ENCODE measurements at places on chromosomes 6 and 20.
A peak's percentile ranks its signal among the peaks of the same experiment; 100 is the strongest.

- DNase-seq = no peak
These were observed 393.7 kb downstream of the UTRN start for GRCh38 chr6:144678844-144679243.

- no peak for DNase-seq
These were observed 10.6 kb downstream of the SIRPG start for GRCh38 chr20:1646975-1647431.

GRCh38 chr20:1389703-1390580 is 2.9 kb downstream of the FKBP1A start:
- no peak for DNase-seq

GRCh38 chr6:31871046-31871659 is 7.6 kb downstream of the SLC44A4 start:
- no peak for DNase-seq

GRCh38 chr6:73372516-73372915 is 2.8 kb upstream of the OOEP start:
- DNase-seq = no peak

- no peak for DNase-seq
These were observed 350.8 kb upstream of the RSPO3 start for GRCh38 chr6:126767711-126768110.

- no peak for DNase-seq
These were observed 109.9 kb upstream of the MCHR2 start for GRCh38 chr6:100103931-100104330.

GRCh38 chr6:136435101-136435500 is 115.1 kb downstream of the MAP7 start:
- no peak for DNase-seq

- DNase-seq = no peak
These were observed 96.8 kb upstream of the NFATC2 start for GRCh38 chr20:51639206-51639832.

- no peak for DNase-seq
These were observed 358.1 kb downstream of the CDKAL1 start for GRCh38 chr6:20892365-20892764.

DNA sequence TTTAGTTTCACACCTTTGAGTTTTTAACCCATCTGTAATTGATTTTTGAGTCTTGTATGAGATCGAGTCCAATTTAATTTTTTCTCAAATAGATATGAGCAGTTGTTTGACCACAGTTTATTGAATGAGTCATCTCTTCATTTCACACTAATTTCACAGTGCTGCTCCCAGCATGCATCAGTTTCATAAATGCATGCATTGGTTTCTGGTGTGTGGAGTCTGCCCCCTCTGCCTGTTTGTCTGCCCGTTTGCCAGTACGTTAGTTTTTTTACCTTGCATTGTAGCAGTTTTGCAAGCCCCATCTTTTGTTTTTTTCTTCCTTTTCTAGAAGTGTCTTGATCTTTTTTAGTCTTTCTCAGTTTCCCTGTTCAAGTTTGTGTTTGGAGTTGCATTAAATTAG is 11.9 kb downstream of the SLX4IP start:
- peak; percentile 24 for DNase-seq

DNA sequence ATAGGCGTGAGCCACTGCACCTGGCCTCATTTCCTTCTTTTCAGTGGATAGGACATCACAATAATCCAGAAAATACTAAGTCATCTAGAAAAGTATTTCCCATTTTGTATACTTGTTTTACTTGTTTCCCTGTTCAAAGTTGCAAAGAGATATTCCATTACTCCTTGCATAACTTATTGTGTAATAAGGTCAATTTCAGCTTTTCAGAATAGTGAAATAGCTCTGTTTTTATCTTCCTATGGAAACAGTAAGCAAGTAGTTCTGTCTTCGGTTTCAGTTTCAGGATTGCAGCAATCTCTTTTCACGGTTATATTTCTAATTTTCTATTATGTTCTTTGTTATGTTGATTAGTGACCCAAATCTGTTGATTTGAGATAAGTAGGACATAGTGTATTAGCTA is 6.0 kb downstream of the STX11 start:
- DNase-seq = peak; percentile 72

- DNase-seq = no peak
These were observed 1166.8 kb upstream of the CITED2 start for GRCh38 chr6:140541288-140541687.

DNA sequence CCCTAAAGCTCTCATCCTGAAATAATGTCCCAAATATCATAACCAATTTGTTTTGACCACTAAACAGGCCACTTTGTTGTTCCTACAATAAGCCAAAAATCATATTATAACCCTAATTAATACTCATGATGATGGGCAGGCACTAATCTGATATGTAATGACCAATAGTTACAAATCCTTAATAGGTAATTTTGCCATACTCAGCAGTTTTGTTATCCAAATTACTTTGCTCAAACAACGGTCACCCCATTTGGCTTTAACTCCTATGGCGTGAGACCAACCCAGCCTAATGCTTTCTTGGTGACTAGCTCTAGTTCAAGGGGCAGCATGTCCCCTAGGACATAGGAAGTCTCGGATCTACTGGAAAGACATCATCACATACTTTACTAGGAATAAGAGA is 123.2 kb upstream of the ID4 start:
- DNase-seq = no peak

- no peak for DNase-seq
These were observed 25.1 kb downstream of the PLAGL1 start for GRCh38 chr6:143982968-143983367.

DNA sequence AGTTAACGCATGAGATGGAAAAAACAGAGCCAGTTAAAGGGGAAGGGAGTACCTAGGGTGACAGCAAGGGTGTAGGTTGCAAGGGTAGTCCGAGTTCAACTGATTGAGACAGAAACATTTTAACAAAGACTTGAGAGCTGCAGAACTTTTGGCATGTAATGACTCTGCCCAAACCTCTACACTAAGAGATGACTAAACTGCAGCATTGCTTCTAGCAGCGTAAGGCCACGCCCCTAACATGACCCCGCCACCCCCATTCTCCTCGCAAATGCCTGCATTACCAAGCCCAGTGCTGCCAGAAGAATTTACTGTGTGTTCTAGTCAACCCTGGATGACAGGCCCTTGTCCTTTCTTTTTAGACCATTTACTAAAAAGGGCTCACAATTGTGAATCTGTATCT is 6.3 kb upstream of the HINT3 start:
- no peak for DNase-seq

DNA sequence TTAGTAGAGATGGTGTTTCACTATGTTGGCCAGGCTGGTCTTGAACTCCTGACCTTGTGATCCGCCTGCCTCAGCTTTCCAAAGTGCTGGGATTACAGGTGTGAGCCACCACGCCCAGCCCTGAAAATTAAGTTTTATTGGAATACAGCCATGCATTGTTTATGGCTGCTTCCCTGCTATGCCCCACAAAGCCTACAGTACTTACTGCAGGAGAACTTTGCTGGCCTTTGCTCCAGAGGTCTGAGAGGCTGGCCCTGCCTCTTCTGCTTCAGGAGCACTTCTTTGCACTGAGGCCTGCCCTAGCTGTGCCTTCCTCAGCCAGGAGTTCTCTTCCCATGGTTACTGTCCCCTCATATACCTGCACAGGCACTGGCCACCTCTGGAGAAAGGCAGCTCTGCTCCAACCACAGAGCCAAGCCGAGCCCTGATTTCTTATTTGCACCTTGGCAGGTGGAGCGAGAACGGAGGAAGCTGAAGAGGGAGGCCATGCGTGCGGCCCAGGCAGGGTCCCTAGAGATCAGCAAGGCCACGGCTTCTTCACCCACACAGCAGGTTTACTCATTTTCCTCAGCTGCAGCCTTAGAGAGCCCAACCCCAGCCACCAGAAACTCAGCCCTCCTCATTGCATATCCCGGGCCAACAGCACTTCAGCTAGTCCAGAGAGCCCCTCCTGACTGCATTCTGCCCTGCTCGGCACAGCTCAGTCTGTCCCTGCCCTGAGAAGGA is 20.8 kb downstream of the C20orf173 start:
- no peak for DNase-seq

- DNase-seq = no peak
These were observed 3.5 kb downstream of the SH3BGRL2 start for GRCh38 chr6:79634491-79635231.

GRCh38 chr20:40869218-40870147 is 159.1 kb upstream of the TOP1 start:
- no peak for DNase-seq

GRCh38 chr20:9916761-9917160 is 77.9 kb upstream of the PAK5 start:
- no peak for DNase-seq

DNA sequence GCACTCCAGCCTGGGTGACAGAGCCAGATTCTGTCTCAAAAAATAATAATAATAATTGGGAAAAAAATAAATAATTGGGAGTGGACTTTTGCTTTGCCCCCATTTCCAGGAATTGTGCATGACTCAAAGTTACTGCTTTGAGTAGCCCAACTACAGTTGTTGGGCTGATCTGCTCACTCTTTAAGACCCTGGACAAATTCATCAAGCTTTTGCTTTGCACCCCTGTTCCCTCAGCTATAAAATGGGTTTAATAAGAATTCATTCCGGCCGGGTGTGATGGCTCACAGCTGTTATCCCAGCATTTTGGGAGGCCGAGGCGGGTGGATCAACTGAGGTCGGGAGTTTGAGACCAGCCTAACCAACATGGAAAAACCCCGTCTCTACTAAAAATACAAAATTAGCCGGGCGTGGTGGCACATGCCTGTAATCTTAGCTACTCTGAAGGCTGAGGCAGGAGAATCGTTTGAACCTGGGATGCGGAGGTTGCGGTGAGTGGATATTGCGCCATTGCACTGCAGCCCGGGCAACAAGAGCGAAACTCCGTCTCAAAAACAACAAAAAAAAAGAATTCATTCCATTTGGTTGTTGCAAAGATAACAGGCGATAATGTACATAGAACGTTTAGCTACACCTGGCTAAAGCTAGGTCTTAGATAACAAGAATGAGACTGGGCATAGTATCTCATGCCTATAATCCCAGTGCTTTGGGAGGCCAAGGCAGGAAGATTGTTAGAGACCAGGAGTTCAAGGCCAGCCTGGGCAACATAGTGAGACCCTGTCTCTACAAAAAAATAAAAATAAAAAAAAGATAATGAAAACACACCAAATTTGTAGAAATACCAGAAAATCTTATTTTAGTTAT is 87.9 kb upstream of the ZNF217 start:
- no peak for DNase-seq

- no peak for DNase-seq
These were observed 2.1 kb downstream of the SLC35B2 start for GRCh38 chr6:44255105-44255808.

GRCh38 chr6:139760128-139760527 is 385.7 kb upstream of the CITED2 start:
- no peak for DNase-seq

GRCh38 chr6:29631209-29631810 is 1.7 kb downstream of the GABBR1 start:
- no peak for DNase-seq

DNA sequence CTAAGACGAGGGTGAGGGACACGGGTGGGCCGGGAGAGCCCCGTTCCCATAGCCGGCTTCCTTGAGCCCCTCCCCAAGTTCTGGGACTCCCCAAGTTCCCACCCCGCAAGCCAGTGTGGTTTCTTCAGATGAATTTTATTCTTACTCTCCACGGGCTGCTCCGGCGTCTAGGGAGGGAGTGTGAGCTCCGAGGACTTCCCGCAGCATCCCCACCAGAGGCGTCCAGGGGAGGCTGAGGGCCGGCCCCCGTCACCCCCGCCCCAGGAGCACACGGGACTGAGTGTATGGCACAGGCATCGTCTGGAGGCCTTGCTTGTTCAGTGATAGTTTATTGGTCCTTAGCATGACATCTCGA is 10.0 kb upstream of the SLC4A11 start:
- no peak for DNase-seq

- DNase-seq = no peak
These were observed 33.0 kb upstream of the ME1 start for GRCh38 chr6:83463886-83464285.

DNA sequence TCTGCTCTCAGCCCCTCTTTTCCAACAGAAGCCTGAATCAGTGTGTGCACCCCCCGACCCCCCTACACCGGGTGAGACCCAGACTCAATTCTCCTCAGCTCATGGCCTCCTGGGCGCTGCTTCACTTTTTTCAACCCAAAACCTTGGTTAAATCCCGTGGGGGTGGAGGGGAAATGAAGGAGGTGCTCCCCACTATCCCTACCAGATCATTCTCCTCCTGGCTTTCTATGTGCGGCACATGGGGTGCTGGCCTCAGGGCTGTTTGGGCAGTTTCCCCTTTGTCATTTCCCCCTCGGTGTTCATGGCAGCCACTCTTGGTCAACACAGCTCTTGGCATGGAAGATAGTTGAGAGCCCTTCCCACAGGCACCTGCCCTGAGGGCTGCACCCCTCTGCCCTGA is 4.6 kb downstream of the CST4 start:
- no peak for DNase-seq

DNA sequence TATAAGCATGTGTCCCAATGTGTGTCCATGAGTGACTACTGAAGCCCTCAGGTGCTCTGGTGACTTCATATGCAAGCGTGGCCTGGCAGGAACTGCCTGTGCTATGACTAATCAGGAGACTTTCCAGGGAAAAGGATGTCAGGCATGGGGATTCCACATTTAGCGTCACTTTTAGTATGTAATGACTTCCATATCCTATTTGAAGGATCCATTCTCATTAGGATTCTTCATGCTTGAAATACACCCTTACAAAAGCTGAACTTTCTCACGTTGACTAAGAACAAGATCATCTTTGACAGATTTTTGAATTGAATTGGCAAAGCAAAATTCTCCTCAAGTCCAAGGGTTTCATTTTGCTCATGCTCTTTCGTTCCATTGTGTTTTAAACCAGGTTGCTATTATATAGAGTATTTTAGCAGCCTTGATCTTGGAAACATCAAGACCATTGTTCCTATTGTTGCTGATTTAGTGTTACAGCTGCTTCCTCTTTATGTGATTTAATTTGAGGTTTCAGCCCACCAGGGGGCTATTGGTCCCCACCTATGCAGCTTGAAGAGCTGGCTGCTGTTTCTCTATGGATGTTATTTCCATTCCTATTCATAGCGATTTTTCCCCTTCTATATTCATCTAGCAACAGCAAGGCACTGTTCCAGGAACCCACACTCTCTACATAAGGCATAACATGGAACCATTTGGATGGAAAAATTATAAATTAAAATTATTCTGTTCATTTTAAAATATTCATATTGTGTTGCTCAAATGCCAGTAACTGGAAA is 418.6 kb downstream of the CDKAL1 start:
- no peak for DNase-seq

- DNase-seq = no peak
These were observed 475.6 kb downstream of the RFPL4B start for GRCh38 chr6:112822769-112823168.

GRCh38 chr6:89144354-89144906 is 1.4 kb upstream of the PM20D2 start:
- no peak for DNase-seq

DNA sequence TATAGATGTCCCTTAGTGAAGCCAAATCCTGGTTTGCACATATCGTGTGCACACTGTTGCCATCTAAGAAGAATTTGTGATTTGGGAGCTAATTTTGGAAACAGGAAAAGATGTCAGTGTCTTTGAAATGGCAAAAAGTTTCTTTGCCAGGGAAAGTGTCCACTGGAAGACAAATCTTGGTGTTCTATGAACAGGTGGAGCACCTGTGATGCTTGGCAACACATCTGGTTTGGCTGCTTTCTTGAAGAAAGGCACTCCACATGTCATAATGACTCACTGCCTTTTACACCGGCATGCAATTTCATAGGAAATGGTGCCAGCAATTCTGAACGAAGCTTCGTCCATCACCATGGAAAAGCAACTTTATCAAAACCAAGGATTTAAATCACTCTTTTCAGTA is 1040.0 kb upstream of the MAP3K7 start:
- DNase-seq = no peak

- DNase-seq = no peak
These were observed 62.0 kb downstream of the ARID1B start for GRCh38 chr6:156839129-156839528.
